ENCODE measurements at places on chromosomes 13 and 19.
A peak's percentile ranks its signal among the peaks of the same experiment; 100 is the strongest.

- DNase-seq: peak; percentile 46
Measured at GRCh38 chr19:6065685-6066374, 44.5 kb downstream of the RFX2 start.

GRCh38 chr13:25987987-25988386, 63.8 kb downstream of the SHISA2 start:
- no peak for DNase-seq

DNA sequence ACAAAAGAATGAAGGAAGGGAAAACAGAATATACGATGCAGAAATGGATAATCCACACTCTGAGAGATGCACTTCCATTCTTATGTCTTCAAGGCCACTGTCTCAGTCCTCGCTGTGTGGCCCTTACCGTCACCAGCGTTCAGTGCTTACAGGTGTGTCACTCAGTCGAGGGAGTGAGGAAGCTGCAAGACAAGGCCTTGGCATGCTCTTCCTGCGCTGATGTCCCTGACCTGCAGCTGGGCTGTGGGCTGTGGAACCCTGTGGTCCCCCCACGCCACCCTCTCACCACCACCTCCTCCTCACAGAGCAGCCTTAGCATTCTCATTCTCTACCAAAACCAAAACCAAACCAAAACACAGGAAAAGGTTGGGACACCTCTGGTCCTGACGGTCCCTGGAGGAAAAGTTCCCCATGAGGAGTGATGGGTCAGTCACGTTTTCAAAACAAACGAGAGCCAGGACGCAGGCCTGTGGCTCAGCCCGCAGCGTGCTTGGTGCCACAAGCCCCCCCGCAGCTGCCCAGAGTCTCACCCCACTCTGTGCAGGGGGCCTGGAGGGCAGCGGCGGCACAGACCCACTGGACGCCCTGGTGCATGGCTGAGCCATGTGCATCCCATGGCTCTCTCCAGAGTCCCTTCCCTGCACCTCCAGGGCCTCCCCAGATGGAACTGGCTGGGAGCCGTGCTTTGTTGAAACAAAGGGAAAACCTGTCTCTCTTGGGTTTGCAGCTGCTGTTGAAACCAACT, 48.2 kb upstream of the GPR183 start:
- DNase-seq: no peak

DNA sequence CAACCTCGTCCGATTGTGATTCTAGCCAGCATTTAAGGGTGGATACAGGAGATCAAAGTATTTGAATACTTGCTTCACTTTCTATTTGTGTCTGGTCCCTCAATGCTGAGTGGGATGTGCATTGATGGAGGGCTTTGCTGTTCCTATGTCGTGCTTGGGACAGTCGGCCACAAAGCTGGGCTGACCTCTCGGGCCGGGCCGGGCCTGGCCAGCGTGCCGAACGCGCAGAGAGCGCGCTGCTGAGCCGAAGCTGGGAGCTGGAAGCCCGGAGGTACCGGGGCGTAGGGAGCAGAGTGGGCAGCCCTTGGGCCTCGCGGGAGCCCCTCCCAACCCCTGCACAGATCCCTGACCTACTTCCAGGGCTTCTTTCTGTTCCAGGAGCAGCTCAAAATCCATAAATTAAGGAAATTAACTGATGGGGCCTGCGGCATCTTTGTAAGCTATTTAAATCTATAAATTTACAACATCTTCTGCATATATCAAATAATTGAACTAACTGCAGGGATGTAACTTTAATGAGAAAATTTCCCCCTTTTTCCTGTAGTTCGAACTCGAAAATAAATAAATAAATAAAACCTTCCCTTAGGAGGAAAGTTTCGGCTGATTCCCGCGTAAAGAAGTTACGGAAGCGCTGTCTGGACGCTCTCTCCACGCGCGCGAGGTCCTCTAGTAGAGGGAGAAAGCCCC, 1.8 kb upstream of the KCTD15 start:
- DNase-seq: no peak
